ENCODE measurements at places on chromosomes 7 and 10.

- no peak for DNase-seq
Measured at GRCh38 chr7:134900166-134900982, 85.9 kb upstream of the AGBL3 start.

DNA sequence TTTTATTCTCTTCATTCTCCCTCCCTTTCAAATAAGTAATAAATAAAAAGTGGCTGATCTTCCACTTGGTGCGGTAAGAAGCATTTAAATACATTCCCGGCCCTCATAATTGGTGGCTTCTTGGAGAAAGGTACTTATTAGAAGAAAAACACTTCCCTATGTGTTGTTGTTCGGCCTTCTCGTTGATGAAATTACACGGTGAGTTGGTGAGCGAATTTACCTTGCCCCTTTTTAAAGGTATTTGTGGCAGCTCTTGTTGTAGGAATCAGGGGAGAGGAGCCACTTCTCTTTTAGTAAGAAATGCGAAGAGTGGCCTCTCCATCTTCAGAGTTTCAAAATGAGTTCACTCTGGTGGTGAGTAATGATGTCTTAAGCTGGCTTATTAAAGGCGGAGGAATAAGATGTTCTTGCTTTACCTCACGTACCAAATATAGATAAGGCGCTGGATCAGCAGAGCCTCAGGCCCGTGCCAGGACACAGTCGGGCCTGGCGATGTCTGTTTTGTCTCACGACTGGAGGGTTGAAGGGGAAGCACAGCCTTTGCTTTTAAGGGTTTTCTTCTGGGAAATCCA lies 135.9 kb downstream of the CUX1 start:
- DNase-seq: peak; percentile 39

DNA sequence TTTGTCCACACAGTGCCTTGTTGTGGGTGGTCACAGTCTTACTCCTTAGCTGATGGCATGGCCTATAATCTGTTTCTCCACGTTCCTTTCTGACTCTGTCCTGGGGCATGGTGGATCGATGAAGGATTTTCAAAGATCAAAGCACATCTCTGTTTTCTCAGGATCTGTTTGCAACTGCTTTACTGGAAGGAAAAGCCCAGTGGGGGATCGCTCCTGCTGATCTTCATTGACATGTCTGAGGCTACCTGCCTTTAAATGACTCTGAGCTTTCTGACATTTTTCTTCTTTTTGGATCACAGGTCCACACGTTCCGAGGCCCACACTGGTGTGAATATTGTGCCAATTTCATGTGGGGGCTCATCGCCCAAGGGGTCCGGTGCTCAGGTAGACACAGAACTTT lies 68.0 kb upstream of the PRR15 start:
- no peak for DNase-seq

DNA sequence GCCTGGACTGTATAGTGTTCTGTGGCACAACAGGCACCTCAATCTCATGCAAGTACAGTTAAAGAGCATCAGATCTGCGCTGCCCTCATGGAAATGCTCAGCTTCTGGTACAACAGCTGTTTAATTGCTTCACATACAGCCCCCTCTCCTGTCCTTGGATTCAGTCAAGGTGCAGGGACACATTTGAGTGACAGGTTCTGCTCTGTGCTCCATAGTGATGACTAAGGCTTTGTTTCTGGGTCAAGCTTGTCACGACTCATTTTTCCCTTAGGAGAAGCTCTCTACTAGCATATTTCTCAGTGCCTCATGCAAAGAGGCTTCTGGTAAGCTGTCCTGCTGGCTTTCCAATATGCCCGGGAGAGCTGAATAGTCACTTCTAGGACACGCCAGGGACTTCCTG lies 26.8 kb upstream of the MYO3A start:
- DNase-seq: no peak

GRCh38 chr10:49559476-49559875 lies 20.6 kb upstream of the ERCC6 start:
- DNase-seq: no peak

GRCh38 chr7:158733775-158734494 lies 29.3 kb upstream of the NCAPG2 start:
- no peak for DNase-seq

DNA sequence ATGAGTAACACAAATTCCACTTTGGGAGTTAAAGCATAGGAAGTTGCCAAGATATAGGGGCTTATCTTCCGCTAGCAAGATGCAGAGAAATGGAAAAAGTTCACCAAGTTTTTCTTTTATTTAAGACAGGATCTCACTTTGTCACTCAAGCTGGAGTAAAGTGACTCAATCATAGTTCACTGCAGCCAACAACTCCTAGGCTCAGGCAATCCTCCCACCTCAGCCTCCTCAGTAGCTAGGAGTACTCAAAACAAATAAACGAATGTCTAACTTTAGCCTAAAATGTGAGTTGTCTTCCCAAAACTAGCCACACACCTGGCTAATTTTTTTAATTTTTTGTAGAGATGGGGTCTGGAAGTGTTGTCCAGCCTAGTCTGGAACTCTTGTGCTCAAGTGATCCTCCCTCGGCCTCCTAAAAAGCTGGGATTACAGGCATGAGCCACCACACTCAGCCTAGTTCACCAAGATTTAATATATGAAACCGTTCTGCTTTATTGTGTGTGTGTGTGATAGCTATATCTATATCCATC lies 9.9 kb downstream of the VIM start:
- no peak for DNase-seq

GRCh38 chr10:43234471-43235041 lies 32.3 kb downstream of the RASGEF1A start:
- DNase-seq: no peak

DNA sequence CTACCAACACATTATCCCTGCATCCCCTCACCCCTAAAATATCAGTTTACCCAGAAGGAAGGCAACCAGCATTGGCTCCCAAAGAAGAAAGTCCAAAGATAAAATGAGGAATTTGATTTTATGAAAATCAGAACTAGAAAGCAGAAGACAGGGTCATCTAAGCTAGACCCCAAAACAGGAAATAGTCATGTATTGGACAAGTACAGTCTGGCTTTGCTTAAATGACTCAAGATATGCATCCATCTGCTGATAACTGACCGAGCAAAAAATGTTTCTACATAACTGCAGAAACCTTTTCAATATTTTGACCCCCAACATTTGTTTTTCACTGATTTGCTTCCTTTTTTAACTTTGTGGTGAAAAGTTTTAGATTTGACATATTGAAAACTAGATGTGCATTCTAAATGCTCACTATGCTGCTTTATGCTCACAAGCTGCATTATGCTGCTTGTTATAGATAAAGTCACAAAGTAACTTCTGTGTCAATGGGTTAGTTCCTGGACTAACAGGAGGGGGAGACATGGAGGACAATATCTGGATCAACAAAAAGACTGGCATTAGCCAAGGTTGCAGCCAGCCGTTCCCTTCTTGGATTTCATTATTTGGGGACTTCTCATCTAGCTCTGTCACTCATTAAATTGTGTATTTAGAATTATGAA lies 227.0 kb downstream of the INHBA start:
- DNase-seq: no peak

- no peak for DNase-seq
Measured at GRCh38 chr7:45173596-45174327, 16.2 kb downstream of the RAMP3 start.

DNA sequence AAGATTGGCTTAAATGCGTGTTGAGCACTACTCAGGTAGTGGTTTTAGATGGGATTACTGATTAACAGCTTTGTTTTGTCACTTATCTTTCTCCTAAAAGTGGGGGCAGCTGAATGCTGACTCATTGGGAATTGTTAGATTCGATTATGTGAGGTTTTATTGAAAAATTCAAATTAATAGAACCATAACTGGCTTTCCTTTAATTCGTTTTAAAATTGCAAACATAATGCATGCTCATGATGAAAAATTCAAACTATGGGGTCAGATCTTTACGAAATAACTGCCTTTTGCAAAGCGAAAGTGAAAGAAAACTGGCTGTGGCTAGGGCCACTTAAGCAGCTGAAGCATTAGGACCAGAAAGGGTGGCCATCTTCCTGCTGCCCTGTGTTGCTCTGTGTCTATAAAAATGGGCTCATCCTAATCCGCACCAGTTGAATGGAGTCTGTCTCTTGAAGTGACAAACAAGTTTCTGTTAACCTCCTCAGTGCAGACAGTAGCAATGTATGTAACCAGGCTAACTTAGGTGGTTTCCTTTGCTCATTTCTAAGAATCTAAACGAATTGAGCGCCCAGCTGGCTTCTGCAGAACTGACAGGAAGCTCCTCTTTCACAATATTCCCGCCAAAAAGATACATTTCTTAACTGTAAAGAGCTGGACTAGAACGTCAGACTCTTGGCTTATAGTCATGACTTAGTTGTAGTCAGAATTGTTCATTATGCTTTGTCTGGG lies 27.8 kb downstream of the DENND10 start:
- peak; percentile 20 for DNase-seq

GRCh38 chr7:8177109-8177933 lies 84.6 kb downstream of the ICA1 start:
- no peak for DNase-seq

DNA sequence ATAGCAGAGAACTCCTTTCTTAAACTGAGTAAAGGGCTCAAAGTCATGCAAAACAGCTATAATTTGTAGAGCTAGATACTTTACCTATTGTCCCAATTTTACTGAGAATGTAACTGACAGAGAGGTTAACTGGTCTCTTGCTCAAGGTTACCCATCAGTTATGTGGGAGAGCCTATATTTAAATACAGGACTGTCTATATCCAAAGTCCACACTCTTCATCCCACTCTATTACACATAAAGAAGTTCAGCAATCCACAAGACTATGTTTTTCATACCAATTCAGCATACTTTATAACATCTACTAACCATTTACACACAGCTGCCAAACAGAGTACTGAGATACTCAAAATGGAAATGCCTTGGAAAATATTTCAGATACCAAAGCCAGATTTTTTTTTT lies 100.2 kb downstream of the MICU1 start:
- no peak for DNase-seq

GRCh38 chr7:130400120-130400572 lies 19.9 kb downstream of the CPA1 start:
- no peak for DNase-seq

GRCh38 chr10:76769582-76769981 lies 868.0 kb downstream of the KCNMA1 start:
- no peak for DNase-seq

- DNase-seq: no peak
Measured at GRCh38 chr10:98267069-98267893, 713 bp downstream of the LOXL4 start.

GRCh38 chr10:21813946-21814345 lies 189.6 kb downstream of the DNAJC1 start:
- DNase-seq: no peak

DNA sequence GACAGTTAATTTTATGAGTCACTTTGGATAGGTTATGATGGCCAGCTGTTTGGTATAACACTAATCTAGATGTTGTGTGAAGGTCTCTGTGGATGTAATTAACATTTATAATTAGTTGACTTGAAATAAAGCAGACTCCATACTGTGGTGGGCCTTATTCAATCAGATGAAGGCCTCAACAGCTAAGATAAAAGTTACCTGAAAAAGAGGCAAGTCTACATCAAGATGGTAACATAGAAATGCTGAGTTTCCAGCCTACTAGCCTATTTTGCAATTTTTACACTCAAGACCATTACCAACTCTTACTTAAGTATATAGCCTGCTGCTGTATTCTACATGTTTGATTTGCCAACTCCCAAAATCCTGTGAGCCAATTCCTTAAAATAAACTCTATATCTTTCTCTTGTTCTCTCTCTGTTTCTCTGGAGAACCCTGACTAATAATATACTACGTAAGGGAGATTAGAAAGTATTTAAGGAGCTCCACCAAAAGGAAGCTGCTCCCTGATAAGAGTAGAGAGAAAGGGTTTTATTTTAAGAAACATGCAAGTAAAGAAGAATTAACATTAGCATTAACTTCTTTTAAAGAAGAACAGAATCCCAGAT lies 42.7 kb downstream of the ZNF438 start:
- DNase-seq: no peak

- no peak for DNase-seq
Measured at GRCh38 chr10:88179831-88180230, 316.4 kb downstream of the PTEN start.

- no peak for DNase-seq
Measured at GRCh38 chr7:1421020-1421790, 38.1 kb downstream of the MICALL2 start.

DNA sequence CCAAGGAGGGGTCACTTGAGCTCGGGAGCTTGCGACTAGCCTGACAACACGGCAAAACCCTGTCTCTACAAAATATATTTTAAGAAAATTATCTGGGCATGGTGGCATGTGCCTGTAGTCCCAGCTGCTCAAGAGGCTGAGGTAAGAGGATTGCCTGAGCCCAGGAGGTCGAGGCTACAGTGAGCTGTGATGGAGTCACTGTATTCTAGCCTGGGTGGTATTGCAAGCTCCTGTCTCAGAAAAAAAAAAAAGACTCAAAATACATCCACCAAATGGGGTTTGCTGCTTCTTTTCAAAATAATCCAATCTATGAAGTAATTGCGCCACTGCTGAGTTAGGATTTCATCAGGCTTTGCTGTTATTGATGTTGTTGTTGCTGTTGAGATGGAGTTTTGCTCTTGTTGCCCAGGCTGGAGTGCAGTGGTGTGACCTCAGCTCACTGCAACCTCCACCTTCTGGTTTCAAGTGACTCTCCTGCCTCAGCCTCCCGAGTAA lies 11.1 kb upstream of the VIM start:
- no peak for DNase-seq

- no peak for DNase-seq
Measured at GRCh38 chr10:36280890-36281499, 638.9 kb upstream of the FZD8 start.

DNA sequence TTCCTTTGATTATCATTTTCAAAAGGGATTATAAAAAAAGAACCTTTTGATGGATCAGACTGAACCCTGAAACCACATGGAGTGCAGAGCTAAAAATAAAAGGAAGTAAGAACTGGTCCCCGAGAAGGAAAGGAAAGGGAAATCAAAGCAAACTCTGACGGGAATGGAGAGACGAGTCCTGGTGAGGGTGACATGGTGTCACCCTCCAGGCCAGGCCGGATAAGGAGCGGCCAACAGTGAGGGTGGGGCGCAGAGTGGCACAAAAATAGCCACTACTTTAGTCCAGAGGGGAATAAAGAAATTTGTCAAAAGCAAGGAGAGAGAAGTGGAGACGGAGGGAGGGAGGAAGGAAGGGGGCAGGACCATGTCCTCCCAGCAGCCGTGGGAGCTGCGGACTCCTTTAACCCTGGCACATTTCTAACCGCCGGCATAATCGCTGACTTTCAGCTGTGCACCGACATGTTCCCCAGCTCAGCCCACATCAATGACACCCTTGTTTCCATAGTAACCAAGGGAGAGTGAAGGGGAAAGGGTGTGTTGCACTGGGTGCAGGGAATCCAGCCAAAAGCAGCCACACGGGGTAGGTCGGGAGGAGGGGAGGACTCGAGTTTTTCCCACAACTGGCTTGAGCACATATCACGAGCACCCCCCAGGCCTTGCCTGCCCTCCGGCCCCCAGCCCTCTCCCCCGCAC lies 29.7 kb downstream of the TRIM8 start:
- no peak for DNase-seq
